ENCODE measurements at places on chromosomes 1 and 21.

- DNase-seq, result no peak
Observed at GRCh38 chr1:59482986-59483385, 186.1 kb downstream of the FGGY start.

DNA sequence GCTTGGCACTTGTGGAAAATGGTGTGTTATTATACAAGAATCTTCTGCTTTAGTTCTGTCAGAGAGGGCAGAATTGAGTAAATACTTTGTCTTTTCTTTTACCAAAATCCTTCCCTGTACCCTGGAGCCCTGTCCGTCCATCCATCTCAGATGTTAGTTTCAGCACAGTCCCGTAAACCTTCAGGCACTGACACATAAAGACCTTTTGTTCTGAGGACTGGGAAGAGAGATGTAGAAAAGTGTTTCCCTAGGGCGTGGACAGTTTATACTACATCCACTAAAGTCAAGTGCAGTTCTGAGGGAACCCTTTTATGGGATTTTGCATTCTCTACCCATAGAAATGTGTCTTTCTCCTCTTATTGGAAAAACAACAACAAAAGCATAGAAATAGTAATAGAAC, 162.4 kb downstream of the PDE4B start:
- no peak for DNase-seq

DNA sequence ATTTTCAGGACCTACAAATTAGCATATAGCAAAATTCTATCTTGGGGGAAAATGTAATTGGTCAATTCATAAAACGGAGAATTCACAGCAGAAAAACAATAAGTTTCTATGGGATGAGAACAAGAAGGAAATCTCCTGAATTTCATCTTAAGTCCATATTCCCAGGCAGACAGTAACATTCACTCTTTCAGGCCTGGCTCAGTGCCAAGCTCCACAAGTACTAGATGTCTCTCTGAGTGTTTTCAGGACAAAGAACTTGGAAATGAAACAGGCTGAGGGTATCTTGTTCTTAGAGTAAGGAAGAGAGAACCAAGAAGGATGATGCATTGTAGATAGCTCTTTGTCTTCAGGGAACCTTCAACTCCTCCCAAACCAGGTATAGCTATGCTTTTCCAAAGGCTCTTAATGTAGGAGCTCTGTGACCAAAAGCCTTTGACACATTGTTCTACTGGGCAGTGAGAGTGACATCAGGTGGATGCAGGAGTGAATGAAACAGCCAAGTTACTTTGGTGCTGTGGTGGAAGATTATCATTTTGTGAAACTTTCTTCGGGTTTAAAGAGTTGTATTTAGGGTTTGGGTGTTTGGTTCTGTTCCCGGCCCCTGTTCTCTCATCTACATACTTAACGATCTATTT, 298.3 kb downstream of the GPATCH2 start:
- no peak for DNase-seq

- no peak for DNase-seq
Observed at GRCh38 chr1:175134500-175134899, 58.1 kb downstream of the KIAA0040 start.

GRCh38 chr1:24438423-24438901, 22.9 kb downstream of the NIPAL3 start:
- DNase-seq, result no peak

GRCh38 chr1:245235156-245235555, 80.4 kb downstream of the KIF26B start:
- DNase-seq, result no peak

GRCh38 chr1:54493608-54494007, 54.4 kb upstream of the ACOT11 start:
- DNase-seq, result no peak

DNA sequence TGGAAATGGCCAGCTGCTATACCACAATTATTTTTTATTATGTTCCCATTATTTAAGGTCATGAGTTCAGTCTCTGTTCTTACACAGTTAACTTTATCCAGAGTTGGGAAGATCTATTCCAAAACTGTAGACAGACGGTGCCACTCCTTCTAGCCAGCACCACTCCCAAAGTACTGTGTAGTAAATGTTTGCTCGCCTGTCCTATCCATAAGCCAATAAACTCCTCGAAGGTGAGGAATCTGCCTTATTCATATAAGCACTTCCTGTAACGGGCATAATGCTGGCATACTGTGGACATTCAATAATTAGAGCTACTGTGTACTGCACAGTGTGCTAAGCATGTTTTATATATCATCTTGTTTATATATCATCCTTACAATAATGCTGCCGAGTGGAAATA, 26.1 kb upstream of the STMN1 start:
- DNase-seq, result no peak

GRCh38 chr1:26269198-26269550, 10.7 kb upstream of the SH3BGRL3 start:
- no peak for DNase-seq

GRCh38 chr21:15908187-15908586, 178.4 kb downstream of the USP25 start:
- no peak for DNase-seq

- no peak for DNase-seq
Observed at GRCh38 chr1:162889989-162890388, 29.0 kb upstream of the CCDC190 start.

GRCh38 chr1:10735563-10736305, 60.7 kb downstream of the CASZ1 start:
- no peak for DNase-seq

- DNase-seq, result peak; percentile 33
Observed at GRCh38 chr1:205396967-205397616, 24.8 kb downstream of the LEMD1 start.

DNA sequence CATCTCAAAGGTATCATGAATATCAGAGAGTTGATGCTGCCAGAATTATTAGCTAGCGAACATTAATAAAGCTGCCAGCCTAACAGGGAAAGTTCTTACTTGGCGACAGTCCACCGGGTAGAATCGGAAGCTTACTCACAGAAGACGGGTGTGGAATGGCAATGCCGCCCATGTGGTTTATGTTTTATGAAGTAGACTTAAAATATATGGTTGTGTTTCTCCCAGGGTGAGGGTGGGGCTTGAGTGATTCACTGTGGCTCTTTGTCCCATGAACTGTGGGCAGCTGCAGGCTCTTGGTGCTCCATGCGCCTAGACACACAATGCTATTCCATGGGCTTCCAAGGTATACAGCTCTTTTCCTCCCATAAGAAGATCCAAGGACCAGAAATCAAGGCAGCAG, 162.7 kb downstream of the PIGK start:
- DNase-seq, result no peak

GRCh38 chr1:87864676-87865075, 536.0 kb downstream of the LMO4 start:
- DNase-seq, result no peak

DNA sequence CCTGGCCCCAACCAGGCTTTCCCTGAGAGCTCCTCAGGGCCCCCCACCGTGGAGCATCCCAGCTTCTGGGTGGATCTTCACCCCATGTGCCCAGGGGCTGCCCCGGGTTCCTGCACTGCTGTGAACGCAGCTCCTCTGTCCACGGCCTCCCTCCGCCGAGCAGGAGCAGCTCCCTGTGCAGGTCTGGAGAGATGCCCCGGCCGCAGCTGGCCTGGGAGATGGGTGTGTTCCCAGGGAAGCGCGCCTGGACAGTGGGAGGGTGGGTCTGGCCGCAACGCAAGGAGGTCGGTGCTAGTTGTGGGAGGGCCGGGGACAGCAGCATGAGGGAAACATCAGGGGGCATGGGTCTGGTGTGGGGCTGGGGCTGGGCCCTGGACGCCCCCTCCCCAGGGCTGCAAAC, 71.3 kb downstream of the MORN1 start:
- DNase-seq, result no peak
